ENCODE measurements at places on chromosomes 6 and 20. TPM values are rescaled to one million over a fixed set of nuclear protein-coding genes. Genes with fewer than 3 reads are reported as not detected.

- H3K36me3 ChIP-seq, result no peaks in the 10 kb centered on the region
- H3K27ac ChIP-seq, result no peak overlapping the region
- H3K4me3 ChIP-seq, result no peak overlapping the region
- peaks cover 6% of the 10 kb centered on the region for H3K4me1 ChIP-seq
- H3K27me3 ChIP-seq, result no peaks in the 10 kb centered on the region
These were observed 38.0 kb downstream of the YTHDF1 start for GRCh38 chr20:63177785-63178445.

DNA sequence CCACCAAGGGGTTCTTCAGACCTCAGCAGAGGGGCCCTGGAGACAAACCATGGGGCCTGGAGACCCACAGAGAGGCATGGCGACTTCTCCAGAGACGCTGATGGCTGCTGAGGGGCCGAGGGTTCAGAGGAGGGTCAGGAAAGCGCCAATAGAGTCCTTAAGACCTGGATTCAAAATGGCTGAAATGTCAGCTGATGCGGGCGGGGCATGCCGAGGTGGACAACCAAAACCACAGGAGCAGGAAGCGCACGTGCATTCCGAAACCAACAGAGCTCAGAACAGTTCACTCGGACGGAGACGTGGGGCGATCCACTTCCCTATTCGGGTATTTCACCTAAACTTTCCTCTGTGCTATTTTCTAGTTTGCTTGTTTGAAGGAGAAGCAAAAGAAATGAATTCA, 99.9 kb upstream of the RIN2 start:
- no peaks in the 10 kb centered on the region for H3K36me3 ChIP-seq
- peak; percentile 72 for DNase-seq
- H3K4me3 ChIP-seq, result peak overlapping the region; percentile 39

Gene MDFI
- not detected for total RNA-seq

DNA sequence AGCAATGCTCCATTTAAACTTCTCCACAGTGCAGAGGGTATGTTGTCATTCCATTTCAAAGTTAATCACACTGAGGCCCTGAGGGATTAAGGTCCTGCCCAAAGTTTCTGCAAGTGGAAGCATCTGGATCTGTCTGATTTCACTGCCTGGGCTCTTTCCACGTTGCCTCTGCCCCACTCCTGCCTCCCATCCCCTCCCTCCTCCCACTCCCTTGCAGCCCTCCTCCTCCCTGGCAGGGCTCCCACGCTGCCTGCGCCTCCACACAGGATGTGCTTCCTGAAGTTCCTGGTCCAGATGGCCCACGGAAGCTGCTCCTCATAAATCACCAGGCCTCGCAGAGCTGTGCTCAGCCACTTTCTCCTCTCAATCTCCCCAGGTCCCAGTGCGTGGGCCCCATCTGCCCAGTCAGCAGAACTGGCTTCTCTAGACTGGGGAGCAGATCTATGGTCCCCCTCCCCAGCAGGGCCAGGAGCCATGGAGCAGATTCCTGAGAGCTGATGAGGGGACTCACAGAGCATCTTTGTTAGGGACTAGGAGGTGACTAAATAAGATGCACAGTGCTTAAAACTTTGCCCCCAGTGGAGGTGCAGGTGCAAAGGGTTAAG, 65.4 kb upstream of the MAFB start:
- no peak for DNase-seq
- no peak overlapping the region for H3K4me3 ChIP-seq
- H3K4me1 ChIP-seq, result no peaks in the 10 kb centered on the region
- no peaks in the 10 kb centered on the region for H3K27me3 ChIP-seq
- no peak overlapping the region for H3K27ac ChIP-seq

Data from Karpas-422 (cell line).